ENCODE measurements at places on chromosomes 4 and X.

DNA sequence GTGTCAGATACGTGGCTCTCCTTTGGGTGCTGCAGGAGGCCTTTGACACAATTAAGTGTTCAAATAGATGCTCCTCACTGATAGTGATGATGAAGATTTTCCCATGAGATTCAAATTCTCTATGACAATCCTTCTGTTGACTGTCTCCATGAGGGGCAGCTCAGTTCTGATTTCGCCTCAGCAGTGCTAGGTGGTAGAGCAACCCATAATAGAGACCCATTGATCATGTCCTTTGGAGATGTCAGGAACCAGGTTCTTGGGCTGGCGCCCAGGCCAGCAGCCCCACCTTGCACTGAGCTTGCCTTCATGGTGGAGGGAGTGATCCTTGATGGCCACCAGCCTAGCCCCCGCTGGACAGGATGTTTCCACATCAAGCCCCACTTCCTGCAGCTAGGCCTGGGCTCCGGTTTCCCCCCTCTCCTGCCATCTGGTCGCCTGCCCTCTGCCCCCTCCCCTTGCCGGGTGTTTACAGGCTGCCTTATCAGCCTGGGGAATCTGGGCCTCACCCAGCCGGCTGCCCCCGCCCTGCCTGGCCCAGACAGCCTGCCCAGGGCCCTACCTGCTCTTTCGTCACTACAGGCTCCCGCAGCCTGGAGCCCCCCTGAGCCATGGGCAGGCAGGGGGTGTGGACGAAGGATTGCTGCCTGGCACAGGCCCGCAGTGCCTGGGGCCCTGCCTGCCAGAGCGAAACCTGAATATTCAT is 12.6 kb downstream of the ELF4 start:
- DNase-seq, result no peak

- no peak for DNase-seq
These were observed 114.4 kb downstream of the FRYL start for GRCh38 chr4:48665555-48666186.

GRCh38 chrX:154750301-154751202 is at the start of gene GAB3:
TSS of gene GAB3 (minus strand) at chrX:154751077. CDS start at chrX:154751025, 52 bp downstream.
- peak; percentile 46 for DNase-seq

DNA sequence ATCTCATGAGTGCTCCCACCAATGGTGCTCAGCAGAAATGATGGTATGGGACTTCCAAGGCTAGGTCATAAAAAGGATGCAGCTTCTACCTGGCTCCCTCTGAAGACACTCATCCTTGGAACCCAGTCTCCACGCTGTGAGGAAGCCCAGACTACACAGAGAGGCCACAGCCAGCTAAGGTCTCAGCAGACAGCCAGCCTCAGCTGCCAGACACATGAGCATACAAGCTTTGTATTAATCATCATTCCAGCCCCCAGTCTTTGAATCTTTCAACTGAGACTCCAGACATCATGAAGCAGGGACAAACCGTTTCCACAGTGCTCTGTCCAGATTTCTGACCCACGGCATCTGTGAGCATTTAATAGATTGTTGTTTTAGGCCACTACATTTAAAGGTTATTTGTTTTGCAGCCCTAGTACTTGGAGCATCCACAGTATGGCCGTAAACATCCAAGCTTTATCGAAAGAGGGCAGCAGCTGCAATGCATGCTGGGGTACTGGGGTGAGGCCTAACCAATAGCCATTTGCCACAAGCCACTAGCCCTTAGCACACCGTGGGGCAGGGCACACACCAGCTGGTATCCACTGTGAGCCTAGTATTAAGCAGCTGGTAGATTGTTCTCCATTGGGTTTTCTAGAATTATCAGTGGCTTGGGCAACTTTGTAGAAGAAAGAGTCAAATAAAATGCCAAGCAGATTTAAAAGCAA is 449.1 kb downstream of the BCOR start:
- DNase-seq, result no peak

GRCh38 chr4:72553540-72554337 is 15.3 kb downstream of the ADAMTS3 start:
- no peak for DNase-seq

DNA sequence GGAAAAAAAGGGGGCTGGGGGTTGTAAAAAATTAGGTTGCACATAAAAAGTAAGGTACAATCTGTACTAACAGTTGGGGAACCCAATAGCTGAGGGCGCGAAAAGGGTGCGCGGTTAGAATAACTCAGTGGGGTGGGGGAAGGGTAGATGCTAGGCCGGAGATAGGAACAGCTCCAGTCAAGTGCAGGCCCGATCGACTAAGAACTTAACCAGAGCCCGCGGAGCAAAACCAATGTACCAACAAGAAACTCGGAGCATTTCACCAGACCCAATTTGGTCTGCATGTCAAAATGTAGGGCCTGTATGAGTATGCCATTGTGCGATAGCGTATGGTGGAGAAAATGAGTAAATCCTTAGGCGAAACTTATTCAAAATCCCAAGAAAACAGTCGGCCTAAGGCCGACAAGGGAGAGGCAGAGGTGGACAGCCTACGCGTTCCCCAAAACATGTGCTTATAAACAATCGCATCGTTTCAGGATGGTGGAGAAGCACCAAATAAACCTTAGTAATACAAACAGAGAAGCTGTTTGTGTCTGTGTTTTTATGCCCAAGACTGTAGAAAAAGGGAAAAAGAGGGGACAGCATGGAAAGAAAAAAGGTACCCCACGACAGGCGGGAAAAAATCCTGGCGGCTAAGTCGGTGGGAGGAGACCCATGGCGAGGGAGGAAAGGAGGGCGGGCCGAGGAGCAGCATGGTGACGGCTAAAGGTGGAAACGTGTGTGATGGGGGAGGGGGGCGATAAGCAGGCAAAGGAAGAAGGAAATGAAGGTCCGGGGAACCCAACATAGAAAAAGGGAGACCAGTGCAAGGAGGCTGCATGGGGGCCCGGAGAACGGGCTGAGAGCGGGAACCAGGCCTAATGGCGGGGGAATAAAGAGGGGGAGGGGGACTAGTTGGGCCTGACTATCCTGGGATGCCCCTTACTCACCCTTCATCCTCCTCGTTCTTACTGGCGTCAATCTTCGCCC is 990 bp downstream of the HNRNPD start:
- DNase-seq, result peak; percentile 90

- no peak for DNase-seq
These were observed 247.2 kb downstream of the SCFD2 start for GRCh38 chr4:53118676-53119075.

GRCh38 chrX:13903405-13903804 is 86.5 kb upstream of the GPM6B start:
- DNase-seq, result no peak

DNA sequence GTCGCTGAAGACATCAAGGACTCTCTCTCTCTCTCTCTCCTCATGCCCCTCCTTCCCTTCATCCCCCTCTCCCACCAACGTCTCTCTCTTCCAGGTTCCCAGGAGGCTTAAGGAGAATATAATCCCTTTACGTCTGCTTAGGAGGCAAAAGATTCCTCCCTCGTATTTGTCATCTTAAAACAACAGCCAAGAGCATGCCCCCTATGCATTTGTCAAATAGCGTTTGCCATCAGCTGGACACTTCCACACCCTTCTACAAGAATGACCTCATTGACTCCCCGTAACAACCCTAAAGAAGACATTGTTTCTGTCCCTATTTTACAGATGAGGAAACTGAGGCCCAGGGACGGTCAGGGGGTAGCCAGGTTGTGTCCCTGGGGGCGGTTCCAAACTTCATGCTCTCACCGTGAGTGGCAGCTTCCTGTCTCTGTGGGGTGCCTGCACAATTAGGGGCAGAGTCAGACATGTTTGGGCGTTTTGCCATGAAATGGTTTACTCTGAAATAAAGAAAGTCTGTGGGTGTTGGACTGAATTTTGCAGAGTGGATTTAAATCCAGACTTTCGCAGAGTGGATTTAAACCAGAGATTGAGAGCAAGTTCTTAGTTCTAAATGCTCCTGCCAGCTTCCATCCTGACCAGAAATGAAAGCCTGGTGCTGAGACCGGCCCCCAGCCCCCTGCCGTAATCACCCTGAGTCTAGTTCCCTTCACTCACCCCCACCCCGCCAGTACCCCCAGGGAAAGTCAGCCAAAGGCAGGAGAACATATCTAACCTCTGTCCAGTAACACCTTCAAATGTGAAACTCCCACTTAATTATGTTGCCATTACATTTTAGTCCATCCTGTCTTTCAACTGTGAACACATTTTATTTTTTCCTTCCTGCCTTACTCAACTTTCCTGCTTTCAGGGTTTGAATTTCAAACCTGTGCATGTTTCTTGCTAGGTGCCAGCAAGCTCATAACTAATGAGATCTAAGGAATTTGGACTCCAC is 44.3 kb upstream of the TBL1X start:
- DNase-seq, result no peak

DNA sequence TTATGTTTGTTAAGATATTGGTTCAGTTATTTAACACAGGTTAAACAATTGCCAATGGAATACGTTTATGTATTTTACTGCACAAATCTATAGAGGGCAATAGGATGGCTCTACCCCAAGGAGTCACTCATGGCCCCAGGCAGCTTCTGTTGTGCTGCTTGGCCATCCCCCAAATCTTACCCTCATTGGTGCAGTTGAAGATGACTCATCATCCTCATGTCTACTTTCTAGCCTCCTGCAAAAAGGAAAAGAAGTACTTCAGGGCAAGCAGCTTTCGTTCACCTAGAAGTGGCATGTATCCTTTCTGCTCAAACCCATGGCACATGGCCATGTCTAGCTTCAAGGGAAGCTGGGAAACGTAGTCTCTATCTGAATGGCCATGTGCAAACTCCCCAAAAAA is 14.2 kb downstream of the PHOX2B start:
- no peak for DNase-seq

GRCh38 chr4:123524958-123525628 is 128.5 kb downstream of the SPRY1 start:
- no peak for DNase-seq

DNA sequence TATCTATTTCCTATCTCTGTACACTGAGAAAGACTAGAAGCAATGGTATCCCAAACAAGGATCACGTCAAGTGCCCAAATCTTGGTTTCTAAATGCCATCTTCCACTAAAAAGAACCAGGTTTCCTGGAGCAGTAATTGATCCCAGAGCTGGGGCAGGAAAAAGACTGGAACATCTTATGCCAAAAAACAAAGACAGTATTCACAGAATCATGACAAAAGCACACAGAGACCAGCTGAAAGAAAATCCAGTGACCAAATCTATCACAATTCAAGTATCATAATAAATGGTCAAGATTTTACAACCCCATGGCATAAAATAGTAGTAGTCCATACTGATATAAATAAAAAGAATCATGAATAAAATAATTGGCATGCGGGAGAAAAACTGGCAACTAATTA is 44.9 kb downstream of the CENPC start:
- no peak for DNase-seq

DNA sequence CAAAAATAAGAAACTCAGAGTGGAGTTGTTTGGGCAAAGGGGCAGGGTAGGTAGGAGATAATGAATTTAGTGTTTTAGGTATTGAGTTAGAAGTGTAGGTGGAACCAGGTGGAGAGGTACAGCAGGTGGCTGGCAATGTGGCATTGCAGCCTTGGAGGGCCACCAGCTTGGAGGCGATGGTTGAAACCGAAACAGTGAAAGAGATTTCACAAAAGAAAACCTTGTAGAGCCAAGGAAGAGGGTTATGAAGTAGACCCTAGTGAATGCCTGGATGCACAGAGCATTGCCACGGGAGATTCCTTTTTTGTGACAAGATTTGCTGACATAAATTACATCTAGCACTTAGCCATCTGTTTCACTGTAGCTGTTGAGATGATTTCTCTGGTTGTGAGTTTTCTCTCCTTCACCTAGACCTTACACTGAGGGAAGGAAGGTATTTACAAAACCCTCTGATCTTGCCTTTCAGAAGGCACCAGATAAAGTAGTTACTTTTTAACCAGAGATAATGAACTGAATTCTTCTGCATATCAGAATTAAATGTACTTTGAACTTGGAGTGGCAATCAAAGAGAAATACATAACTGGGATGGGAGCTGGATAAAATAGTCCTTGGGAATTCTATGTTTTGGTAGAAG is 104.1 kb upstream of the CASK start:
- DNase-seq, result no peak

DNA sequence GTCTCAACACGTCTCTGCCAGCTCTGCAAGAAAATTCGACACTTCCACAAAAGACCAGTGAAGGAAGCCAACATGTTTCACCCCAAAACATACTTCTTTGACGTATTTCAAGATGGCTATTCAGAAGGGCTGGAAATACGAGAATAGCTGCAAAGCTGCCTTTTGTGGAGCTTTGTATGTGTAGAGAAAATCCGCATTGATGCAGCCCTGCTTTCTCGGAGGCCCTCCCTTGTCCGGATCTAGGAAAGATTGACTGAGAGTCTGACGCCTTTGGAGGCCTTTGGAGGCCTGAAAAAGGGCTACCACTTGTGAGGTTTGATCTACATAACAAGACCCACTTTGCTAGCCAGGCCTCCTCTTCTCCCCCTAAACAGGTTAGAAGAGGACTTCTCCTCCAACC is 12.2 kb downstream of the SAT1 start:
- no peak for DNase-seq

DNA sequence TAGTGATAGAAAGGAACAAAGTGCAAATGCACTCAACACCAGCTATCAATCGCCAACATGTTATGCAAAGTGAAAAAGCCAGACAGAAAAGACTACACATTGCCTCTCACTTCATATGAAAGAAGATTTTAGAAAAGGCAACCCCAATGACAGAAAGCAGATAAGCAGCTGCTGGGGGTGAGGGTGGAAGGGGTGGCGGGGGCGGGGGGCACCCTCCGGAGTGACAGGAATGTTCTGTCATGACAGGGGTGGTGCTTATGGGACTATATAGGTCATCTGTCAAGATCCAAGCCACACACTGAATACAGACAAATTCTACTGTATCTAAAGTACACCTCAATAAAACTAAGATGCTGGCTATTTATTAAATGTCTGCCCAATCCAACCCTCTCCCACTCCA is 10.7 kb downstream of the WDR1 start:
- DNase-seq, result no peak

- DNase-seq, result no peak
These were observed 63.1 kb downstream of the TSC22D3 start for GRCh38 chrX:107712231-107713202.

DNA sequence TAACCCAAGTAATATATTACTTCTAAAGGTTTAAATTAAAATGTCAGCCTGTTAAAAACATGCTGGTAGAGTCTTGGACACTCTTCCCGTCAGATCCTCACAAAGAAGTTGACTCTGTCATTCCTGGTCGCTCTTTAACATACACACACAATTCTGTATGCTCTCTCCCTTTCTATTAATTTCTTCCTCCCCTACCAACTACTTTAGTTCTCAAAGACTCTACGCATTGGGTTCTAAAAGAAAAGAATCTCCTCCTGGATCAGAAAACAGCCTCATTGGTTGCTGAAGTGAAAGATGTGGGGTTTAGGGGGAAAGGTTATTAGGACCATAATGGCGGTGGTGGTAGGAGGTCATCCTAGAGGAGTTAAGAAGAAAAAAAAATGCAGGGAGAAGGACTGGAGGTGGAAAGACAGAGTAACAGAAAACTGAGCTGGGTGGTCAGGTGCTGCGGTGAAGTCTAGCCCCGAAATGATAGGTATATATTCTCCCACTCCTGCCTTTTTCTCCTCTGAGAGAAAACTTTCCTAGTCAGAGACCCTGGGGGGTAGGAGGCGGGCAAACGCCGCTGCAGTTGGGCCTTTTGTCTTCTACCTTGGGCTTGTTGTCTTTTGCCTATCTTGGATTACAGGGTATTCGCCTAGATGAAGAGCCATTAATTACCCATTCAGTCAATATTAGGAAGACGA is 5.2 kb upstream of the PITX2 start:
- no peak for DNase-seq
